ENCODE measurements at places on chromosomes 5 and 9.
A peak's percentile ranks its signal among the peaks of the same experiment; 100 is the strongest.

GRCh38 chr9:134883040-134883782, 2.6 kb downstream of the FCN2 start:
- DNase-seq, result no peak

DNA sequence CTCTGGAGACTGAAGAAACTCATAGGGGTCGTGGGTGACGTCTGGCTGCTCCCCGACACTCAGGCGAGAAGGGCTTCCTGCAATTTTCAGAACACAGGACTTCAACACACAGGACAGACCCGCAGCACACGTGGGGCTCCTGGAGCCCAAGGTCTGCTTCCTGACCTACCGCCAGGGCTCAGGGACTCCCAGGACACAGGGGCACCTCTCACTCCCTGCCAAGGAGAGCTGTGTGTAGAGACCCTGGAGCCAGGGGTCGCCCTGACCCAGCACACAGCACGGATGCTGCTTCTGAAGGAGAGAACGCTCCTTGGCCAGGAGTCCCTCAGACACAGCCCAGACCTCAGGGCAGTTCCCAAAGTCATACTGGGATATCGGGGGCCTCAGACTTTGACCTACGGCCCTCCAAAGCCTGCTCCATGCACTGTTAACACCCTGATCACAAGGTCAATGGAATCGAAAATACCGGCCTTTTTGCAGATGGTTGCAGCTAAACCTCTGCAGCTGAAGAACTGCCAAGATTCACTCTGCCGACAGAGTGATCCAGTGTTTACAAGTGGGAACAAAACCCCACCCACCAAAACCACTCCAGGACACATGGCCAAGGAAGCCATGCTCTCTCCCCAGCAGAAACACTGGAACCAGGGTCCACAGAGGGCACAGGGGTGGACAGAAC, 13.8 kb upstream of the ZDHHC11 start:
- DNase-seq, result no peak

GRCh38 chr5:82167372-82167935, 110.7 kb downstream of the RPS23 start:
- no peak for DNase-seq

DNA sequence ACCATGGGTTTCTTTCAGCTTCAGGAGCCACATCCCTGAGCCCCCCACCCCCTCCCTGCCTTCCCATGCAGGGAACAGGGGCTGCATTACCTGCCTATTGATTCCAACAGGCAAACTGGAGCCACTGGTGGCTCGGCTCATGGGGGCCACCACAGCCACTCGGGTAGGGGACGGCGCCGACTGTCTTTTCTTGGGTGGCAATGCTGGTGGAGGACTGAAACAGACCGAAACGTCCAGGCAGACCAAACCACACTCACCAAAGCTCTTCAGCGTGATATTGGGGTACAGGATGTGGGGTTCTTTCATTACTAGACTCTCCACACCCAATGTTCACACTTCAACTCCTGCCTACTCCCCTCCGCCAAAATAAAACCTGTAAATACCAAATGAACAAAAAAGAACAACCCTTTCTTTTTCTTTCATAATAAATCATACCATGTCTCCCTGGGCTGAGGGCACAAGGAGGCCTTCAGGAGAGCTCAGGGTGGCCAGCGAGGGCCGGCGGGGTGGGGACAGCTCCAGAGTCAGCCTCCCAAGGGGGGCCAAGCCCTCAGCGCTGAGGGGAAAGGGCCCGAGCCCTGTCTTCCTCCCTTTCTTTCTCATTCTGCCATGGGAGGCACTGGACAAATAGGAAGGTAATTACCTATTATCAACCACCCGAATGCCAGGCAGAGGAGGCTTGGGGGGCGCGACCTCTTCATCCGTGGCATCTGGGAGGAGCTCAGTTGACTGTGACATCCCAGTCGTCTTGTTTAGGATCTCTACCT, 83.3 kb downstream of the PRRT1B start:
- DNase-seq, result no peak

GRCh38 chr9:72462340-72462739, 59.1 kb upstream of the TMC1 start:
- peak; percentile 49 for DNase-seq

GRCh38 chr5:31413030-31413812, 118.7 kb downstream of the DROSHA start:
- DNase-seq, result no peak

GRCh38 chr9:81370096-81370495, 319.3 kb downstream of the TLE1 start:
- no peak for DNase-seq

DNA sequence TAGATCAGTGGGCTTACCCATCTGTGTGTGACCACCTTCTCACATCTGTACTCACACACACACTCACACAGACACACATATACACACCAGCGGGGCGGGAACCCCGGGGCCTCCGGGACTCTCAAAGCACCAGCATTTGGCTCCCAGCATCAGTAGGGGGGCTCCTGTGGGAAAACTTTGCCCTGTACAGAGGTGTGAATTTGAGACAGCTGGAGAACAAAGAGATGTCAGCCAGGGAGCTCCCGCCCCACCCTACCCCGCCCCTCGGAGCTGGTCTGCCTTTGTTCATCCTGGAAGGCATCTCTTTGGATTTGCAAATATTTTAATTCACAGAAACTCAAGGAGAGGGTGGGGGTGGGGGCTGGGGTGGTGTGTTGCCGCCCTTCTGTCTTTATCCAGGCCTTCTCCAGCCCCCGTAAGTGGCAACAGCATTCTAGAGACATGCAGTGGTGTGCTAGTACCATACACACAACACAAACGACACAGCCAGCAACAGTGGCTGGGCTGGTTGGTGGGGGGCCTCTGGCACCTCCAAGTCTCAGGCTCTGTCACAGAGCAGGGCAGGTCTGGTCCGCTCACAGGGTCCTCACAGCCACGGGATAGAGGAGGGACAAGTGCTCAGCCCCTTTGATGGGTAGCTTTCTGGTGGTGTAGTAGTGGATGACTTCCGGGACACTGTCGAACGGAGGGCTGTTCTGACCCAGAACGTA, 15.5 kb upstream of the SLC25A51 start:
- DNase-seq, result no peak

DNA sequence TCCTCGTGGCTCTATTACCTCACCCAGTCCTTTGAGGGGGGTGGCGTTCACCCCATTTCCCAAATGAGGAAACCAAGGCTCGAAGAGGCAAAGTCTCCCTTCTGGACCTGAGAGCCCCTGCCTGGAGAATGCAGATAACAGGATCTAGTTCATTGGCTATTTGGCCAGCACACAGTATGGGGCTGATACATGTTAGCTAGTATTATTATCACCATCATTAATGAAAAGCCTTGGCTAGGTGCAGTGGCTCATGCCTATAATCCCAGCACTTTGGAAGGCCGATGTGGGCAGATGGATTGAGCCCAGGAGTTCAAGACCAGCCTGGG, 4.3 kb downstream of the SH3GLB2 start:
- no peak for DNase-seq

DNA sequence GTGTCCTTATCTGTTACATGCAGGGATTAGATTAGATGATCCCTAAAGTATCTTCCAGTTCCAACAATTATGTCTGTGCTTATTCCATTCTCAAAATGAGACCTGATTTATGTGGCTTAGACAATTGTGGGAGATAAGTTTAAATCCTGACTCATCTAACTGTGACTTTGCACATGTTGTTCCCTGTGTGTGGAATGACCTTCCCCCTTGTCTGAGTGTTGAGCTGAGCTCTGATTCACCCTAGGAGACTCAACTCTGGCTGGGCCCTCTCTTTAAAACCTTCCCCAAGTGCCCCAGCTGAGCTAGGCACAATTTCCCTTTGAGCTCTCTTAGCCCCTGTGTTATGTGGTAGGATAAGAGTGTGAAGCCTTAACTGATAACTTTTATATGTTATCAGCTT, 118.9 kb upstream of the ELL2 start:
- DNase-seq, result peak; percentile 7

GRCh38 chr9:34612788-34613390, 992 bp upstream of the RPP25L start:
- DNase-seq, result peak; percentile 88

GRCh38 chr5:58898538-58898937, 315.7 kb downstream of the RAB3C start:
- no peak for DNase-seq

DNA sequence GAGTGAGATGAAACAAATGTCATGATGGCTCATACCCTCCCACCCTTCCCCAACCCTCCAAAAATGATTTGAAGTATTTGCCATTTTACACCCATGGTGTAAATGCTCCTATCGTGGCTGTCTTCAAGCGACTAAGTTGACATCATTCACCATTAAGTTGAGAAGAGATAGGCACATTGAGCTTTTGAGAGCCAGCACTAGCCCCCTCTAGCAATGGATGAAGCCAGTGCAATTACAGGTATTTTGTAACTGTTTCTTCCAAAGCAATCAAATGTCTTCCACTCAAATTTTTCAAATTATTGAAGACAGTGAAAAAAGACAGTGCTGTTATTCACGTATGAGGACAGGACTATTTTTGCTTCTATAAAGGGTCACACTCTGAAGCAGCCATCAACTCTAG, 371.5 kb upstream of the KLF4 start:
- no peak for DNase-seq

GRCh38 chr9:76092572-76092971, 202.1 kb downstream of the PCSK5 start:
- DNase-seq, result no peak

DNA sequence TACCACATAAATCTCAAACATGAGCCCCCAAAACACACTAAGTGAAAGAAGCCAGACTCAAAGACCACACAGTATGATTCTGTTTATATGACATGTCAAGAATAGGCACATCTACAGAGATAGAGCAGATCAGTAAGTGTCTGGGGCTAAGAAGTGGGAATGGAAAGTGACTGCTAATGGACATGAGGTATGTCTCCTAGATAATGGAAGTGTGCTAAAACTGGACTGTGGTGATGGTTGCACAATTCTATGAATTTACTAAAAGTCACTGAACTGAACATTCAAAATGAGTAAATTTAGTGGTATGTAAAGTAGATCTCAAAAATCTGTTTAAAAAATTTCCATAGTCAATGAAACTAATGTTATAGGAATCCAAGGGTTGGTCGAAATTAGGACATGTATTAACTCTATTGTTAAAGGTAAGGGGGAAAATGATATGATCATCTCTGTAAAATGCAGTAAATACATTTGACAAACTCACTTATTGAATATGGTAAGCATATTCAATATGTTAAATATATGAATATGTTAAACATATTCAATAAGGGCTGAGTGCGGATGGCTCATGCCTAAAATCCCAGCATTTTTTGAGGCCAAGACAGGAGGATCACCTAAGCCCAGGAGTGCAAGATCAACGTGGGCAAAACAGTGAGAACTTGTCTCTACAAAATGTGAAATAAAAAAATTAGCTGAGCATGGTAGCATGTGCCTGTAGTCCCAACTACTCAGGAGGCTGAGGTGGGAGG, 51.7 kb downstream of the NUP155 start:
- no peak for DNase-seq

- no peak for DNase-seq
Measured at GRCh38 chr9:37370968-37371563, 51.4 kb upstream of the GRHPR start.

GRCh38 chr9:129469188-129469987, 151.5 kb downstream of the C9orf50 start:
- no peak for DNase-seq

- peak; percentile 83 for DNase-seq
Measured at GRCh38 chr5:62093976-62094375, 212.0 kb upstream of the KIF2A start.

- DNase-seq, result no peak
Measured at GRCh38 chr9:15240927-15241326, 66.1 kb downstream of the TTC39B start.

DNA sequence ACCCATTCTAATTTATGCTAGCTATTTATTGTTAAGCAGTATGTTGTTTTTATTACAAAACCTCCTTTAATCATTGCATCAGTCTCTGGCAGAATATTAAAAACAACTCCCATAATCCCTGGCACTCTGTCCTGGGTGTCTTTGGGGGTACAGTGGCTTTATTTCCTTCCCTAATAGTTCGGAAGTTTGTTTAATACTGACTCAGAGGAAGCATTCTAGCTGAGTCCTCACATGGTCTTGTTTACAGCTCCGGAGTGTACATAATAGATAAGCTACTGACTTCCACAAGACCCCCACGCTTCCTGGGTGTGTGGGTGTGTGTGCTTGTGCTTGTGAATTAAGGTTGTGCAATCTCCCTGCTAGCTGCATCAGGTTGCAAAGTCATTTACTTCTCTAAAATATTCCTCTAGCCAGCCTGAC, 149.8 kb upstream of the CDKN2B start:
- peak; percentile 33 for DNase-seq

DNA sequence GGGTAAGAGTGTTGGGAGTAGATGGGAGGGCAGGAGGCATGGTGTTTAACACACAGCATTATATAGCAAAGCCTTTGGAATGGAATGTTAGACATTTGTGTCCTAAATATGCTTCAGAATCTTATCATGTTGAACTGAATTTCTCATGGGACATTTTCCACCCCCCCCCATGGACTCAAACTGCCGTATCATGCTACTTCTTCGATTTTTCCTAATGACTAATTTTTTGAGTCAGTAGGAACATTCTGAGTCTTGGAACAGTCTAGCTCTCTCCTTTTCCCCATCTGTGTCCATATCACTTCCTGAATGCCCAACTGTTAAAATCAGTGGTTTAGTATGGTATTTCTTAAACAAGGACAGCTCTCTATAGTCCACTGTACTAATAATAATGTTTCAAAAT, 380.6 kb downstream of the TLE4 start:
- DNase-seq, result no peak

DNA sequence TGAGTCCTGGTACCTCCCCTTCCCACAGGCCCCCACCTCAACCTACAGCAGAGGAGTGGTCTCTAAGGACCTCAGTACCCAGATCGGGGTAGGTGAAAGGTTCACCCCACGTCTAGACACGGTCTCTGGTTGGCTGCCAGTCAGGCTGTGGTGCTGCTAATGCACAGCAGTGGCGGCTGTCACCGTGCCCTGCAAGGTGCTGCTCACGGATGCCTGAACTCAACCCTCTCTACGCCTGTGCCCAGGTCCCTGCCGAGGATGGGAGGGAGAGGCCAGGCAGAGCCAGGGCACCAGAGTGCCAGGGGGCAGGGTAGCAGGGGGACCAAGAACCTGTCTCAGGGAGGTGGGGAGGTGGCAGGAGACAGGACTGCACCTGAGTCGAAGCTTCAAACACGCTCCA, 14.3 kb downstream of the IER5L start:
- no peak for DNase-seq

DNA sequence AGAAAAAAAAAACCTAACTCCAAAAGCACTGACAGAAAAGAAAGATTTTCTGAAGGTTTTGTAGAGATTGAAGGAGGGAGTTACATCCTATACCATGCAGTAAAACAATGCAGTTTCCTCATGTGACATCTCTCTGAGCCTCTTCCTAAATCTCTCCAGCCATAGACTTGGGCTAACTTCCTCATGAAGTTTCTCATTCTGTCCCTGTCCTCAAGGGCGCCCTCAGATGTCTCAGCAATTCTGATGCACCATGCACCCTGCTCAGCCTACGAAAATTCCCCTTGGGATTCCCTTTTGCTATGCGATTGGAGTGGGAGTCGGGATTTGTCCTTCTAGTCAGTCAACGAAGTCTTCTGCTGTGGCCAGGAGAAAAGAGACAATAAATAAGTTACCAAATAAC, 68.9 kb downstream of the FAT2 start:
- DNase-seq, result no peak

GRCh38 chr5:60487476-60487875, 212.5 kb downstream of the DEPDC1B start:
- DNase-seq, result peak; percentile 28

All from astrocyte of the hippocampus (primary cell).